ENCODE measurements at places on chromosomes 16 and 17.

DNA sequence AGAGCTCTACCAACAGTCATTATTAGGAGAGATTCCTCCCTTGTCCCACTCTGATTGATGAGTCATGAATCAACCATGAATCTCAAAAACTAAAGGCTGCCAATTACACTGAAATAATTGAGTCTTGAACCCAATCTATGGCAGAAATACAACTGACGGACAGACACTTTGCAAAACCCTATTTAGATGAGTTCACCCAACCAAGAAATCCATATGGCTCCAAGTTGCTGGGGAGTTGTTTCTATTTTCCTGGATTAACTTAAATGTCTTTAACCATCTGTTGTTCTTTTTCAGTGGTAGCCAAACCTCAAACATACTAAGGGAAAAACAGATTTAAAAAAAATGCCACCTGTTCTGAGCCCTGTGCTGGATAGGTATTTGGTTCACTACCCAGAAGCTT is 151.0 kb downstream of the SHISA9 start:
- DNase-seq, result no peak

- DNase-seq, result no peak
Observed at GRCh38 chr16:23670137-23670776, 8.4 kb upstream of the PLK1 start.

GRCh38 chr16:22327446-22327775 is 30.2 kb downstream of the POLR3E start:
- DNase-seq, result no peak

GRCh38 chr16:57950382-57950781 is 20.5 kb downstream of the CNGB1 start:
- no peak for DNase-seq

- DNase-seq, result no peak
Observed at GRCh38 chr17:74437702-74438101, 5.8 kb downstream of the GPRC5C start.

DNA sequence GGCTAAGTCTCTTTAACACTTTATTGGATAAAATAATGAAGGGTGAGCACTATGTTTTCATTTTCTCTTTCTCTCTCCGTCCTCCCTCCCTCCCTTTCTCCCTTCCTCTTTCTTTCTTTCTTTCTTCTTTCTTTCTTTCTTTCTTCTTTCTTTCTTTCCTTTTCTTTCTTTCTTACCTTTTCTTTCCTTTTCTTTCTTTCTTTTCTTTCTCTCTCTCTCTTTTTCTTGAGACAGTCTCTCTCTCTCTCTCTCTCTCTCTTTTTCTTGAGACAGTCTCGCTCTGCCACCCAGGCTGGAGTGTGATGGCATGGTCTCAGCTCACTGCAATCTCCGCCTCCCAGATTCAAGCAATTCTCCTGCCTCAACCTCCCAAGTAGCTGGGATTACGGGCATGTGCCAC is 21.5 kb upstream of the CDR2 start:
- DNase-seq, result no peak

DNA sequence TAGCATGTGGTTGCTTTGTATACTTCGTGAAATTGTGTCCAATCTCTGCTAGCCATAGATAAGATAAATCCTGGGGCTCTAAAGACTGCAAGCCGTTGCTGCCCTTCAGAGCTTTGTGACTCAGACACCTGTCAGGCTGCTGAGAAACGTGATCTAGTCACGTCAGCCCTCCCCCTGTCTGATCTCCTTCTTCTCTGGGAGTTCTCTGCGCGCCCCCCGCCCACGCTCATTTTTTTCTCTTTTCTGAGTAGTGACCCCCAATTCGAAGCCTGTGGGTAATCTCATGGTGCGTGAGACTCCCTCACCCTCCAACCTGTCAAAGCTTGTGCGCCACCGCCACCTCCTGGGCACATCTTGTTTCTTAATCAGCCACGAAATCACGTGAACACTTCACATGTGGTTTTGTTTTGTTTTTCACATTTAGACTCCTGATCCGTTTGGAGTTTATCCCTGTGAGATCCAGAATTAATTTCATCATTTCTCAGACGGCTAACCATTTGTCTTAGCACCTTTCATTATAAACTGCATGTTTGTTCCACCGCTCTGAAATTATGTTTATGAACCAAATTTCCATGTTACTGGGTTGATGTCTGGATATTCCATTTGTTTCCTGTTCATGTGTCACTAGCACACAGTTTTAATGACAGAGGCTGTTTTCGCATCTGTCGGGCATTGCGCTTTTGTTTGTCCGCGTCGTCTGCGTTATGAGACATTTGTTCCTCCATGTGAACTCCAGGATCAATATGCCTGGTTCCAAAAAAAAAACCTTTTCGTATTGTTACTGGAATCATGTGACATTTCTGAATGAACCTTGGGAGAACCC is 977 bp upstream of the ZNF778 start:
- DNase-seq, result peak; percentile 43

DNA sequence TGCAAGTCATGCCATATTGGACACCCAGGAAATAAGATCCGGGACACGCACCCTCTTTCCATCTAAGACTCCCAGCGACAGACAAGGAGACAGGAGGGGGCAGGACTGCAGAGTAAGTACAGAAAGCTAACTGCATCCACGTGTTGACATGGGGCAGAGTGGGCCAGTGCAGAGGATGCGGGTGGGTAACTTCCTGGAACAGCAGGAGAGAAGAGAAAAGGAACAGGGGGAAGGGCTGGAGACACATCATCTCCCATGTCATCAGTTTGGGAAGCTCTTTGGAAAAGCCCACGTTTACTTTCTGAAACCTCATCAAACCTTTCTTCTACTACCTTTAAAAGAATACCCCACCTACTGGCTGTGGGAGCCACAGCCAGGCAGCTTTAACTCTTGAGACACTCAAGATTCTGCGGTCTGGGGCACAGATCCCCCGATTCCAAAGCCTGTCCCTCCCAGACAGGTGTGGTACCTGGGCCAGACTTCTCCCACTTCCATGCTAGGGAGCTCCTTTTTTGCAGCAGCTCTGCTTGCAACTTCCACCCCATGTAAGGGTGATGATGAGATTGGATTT is 273.5 kb upstream of the RPL38 start:
- DNase-seq, result no peak

DNA sequence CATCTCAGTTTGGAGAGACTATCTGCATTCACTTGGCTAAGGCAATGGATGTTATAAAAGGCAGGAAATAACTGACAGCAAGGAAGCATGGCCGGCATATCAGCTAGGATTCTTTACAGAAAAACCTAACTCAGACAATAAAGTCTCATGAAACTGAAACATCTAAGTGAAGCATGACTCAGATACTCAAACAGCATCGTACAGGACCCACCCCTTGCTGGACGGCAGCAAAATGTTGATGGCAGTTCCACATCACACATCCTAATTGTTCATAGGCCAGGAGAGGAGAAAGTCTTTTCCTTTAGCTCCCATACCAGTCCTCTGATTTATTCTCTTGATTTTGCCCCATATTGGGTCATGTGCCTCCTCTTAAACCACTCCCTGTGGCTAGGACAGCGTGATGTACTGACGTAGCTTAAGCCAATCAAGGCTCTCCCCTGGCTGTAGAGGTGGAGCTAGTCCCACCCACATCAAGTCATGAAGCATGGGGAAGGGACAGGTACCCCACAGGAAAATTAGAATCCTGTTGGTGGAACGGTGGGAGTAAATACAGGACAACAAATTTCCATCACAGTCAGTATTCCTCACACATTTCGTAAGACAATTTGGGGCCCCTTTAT is 178.9 kb downstream of the IRX3 start:
- no peak for DNase-seq

GRCh38 chr17:65783845-65784334 is 222.4 kb upstream of the AXIN2 start:
- DNase-seq, result no peak

DNA sequence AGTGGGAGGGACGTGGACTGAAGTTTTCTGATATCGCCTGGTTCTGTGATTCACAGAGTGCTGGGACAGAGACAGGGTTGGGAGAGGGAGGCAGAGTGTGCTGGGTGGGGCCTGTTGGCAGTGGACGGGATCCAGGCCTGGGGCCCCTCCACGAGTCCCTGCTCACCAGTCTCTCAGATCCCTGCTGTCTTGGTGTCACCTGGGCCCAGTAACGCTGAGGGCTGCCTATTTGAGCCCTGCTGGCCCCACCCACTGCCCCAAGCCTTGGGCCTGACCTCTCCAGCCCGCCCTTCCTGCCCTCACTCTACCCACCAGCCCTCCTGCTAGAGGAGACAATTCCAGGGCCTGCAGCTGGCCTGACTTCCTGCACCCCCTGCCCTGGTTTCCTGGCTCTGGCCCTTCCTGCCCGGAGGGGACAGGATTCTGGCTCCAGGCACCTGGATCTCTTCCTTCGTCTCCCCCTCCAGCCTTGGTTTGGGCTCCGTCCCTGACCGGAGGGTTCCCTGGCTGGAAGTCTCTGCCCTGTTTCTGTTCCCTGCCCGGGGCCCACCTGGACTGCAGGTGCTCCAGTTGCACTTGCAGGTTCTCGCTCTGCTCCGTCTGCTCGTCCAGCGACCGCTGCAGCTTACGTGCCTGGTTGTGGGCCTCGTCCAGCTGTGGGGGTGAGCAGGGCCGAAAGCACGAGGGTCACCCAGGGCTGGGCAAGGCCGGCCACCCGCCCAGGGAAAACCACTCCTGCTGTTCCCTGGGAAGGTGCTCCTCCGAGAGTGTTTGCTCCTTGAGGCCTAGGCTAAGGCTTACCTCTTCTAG is 21.4 kb downstream of the CCDC102A start:
- DNase-seq, result no peak

GRCh38 chr16:74521691-74522090 is 85.2 kb downstream of the GLG1 start:
- peak; percentile 53 for DNase-seq

GRCh38 chr17:18217412-18218015 is 7.9 kb upstream of the LLGL1 start:
- peak; percentile 55 for DNase-seq

GRCh38 chr17:8220783-8221662 is 10.6 kb upstream of the AURKB start:
- peak; percentile 83 for DNase-seq

GRCh38 chr17:63250830-63251229 is 195.3 kb downstream of the CYB561 start:
- DNase-seq, result no peak

DNA sequence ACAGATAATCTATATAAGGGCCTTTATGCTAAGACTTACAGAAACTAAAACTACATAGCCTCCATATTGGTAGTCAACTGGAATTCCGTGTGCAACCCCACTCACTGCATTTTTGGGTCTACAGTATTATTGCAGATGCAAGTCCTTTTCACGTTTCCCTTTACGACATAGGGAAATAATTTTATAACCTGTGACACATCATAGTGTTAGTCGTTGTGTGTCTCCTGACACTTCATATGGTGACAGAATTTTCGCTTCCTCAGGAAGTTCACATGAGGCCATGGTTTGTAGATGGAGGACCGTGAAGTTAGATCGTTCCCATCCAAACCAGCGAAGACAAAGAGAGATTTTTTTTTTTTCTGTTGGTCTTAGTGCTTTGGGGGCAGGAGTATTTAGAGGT is 15.7 kb upstream of the MRC2 start:
- no peak for DNase-seq

DNA sequence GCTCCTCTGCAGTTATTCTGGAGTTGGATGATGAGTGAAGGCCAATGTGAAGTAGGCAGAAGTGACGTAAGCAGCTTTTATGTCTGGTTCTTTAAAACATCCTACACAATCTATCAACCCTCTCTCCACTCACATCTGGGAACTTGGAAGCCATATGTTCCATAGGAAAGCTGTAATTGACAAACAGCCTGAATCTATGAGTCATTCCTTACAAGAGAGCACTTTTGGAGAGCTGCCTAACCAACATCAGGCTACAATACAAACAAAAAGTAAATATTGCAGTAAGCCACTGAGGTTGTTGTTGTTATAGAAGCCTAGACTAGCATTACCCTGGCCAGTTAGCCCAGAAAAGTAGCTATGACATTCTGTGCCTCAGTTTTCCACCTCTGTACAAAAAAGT is 5.9 kb downstream of the CCL7 start:
- DNase-seq, result no peak
